Effector memory CD4-positive, alpha-beta T cell (primary cell): ENCODE measurements at places on chromosomes 3 and 15.
A peak's percentile ranks its signal among the peaks of the same experiment; 100 is the strongest.

GRCh38 chr3:49805897-49806701, 3.0 kb downstream of the INKA1 start:
- no peak for DNase-seq

DNA sequence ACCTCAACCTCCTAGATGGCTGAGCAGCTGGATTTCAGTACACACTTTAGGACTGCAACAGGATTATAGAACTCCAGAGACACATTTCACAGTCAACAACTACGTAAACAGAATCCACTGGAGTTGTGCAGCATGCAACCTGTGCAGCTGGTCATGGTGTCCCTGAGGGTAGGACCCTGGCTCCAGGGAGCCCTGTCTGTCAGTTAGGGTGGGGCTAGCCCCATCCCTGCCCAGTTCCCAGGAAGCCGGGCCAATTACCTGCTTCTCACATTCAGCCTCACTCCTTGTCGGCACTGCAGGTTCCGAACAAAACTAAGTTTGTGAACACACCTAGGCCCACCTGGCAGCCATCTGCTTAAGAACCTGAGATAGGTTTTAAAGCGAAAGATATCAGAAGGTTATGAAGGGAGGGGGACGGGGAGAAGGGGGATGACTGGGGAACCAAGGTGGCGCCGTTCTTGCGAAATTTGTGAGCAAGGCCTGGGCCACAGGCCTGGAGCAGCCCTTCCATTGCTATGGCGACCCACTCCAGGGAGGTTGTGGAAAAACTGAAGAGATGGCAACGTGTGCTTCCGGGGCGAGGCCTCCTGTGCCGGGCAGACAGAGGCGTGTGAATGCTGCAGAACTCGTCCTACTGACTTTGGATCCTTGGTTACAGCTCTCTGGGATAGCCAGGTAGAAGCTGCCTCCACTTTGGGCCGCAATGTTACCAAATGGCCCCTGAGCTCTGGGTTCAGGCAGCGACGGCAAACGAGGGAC, 25.3 kb downstream of the ACSBG1 start:
- DNase-seq = no peak

GRCh38 chr15:100999369-100999768, 80.2 kb downstream of the LRRK1 start:
- no peak for DNase-seq

DNA sequence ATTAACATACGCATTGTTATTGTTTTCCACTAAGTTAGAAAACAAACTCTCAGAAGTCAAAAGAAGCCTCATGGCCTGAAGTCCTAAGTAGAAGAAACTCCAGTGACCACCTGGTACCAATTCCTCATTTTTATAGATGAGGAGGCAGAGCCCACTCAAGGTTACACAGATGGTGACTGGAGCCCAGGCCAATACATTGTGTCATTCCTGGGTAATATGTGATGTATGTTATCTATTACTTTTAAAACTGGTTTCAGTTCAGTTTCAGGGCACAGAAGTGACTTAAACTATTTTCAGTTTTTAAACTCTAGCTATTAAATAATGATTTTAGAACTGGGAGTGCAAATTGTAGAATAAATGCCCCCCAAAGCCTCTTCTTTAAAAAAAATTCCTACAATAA, 66.7 kb upstream of the STXBP5L start:
- no peak for DNase-seq

DNA sequence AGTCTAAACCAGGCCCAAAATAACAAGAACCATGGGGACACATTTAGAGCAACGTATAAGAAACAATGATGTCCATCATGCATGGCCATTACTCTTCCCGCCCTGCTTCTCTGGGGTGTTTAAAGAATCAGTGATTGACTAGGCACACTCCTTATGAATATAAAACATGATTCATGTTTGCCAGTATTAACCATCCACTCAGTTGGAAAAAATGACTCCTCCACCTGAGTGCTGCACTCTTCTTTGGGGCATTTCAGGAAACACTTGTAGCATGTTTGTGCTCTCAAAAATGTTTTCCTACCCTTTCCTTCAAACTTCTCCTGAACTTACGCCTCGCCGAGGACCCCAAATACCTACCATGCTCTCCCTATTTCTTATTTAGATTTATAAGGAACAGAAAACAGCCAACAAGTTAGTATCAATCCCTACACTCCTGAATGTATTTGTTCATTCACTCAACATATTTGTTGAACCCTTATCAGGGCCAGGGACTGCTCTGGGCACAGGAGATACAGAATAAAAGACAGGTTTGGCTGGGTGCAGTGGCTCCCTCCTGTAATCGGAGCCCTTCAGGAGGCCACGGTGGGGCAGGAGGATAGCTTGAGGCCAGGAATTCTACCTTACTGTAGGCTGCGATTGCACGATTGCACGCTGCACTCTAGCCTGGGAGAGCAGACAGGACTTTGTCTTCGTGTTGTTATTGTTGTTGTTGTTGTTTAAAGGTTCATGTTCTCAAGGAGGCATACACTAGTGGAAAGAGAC, 137.0 kb downstream of the TMCO5A start:
- no peak for DNase-seq

- DNase-seq = no peak
Measured at GRCh38 chr15:71716990-71717389, 93.4 kb upstream of the NR2E3 start.

DNA sequence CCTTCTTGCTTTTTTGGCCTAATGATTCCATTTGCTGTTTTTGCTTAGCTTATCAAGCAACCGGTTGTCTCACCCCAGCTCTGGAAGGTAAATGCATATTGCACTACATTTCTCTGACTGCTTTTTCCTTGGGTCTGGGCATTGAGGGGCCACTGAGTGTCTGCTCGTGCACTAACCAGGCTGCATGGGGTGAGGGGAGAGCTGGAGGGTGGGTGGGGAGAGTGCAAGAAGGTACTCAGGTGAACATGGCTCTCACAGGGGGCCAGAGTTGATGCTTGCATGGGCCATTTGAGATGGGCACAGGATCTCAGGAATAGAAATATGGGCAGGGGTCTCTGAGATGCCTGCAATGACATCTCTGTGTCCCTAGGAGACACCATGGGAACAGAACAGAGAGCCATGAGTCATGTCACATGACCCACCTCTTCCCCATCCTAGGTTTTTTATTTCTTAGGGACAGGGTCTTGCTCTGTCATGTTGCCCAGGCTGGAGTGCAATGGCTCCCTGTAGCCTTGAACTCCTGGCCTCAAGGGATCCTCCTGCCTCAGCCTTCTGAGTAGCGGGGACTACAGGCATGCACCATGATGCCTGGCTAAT, 6.2 kb downstream of the ALPK3 start:
- no peak for DNase-seq

- DNase-seq = no peak
Measured at GRCh38 chr3:81442758-81443456, 318.5 kb downstream of the GBE1 start.

GRCh38 chr3:138938877-138939560, 7.9 kb downstream of the FOXL2 start:
- DNase-seq = no peak

DNA sequence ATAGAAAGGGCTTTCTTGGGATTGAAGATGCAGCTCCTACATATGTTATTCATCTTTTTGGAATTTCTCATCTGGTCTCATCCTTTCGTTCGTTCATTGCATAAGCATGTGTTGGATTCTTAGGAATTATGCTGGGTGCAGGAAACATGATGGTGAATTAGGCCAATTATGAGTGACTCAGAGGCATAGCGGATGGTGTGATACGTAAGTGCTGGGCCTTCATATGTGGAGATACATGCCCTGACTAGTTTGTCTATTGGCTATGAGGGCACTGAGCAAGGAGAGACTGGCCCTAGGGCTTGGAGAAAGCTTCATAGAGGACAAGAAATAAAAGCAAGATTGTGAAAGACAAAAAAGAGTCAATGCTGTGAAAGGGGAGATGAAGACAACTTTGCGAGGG, 235.1 kb downstream of the MYRIP start:
- no peak for DNase-seq

DNA sequence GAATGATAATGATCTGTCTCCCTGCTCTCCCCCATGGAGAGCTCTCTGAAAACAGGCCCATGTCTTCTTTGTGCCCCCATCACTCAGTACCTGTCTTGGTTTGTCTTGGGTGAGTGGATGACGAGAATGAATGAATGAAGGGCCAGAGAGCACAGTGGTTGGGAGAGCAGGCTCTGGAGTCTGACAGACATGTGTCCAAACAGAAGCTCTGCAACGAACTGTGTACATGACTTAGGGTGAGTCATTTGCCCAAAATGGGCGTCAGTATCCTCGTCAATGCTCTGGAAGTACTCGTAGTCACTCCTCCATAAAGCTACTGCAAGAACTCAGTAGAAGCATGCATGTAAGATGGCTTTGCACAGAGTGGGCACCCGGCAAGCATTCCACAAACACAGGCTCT, 170.2 kb upstream of the TLE3 start:
- DNase-seq = no peak

GRCh38 chr3:9732080-9732739, 675 bp downstream of the BRPF1 start:
- DNase-seq = peak; percentile 37

DNA sequence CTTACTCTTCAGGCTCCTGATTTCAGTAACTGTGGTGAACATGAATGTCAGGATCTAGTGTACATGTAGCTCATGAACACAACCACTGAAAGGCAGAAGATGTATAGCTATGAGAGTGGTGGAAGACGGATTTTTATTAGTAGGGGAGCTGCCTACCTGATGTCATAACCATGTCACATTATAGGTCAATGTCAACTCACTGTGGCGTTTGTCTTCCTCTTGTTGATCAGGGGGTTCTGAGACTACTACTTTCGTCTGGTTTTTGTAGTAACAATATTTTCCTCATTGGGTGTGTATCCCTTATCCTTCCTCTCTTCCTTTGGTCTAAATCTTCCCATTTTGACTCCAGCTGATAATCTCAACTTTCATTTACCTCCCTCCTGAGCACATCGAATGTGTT, 7.3 kb downstream of the UNC13C start:
- no peak for DNase-seq

GRCh38 chr15:89346516-89347231, 12.1 kb upstream of the POLG start:
- DNase-seq = no peak

- no peak for DNase-seq
Measured at GRCh38 chr15:88930579-88930978, 17.4 kb upstream of the MFGE8 start.
